CD8-positive, alpha-beta T cell (primary cell): ENCODE measurements at places on chromosomes 4 and X.

GRCh38 chr4:173909294-173909693 is 374.2 kb downstream of the FBXO8 start:
- DNase-seq: no peak

GRCh38 chr4:181897935-181898334 is 345.3 kb upstream of the TENM3 start:
- DNase-seq: no peak

DNA sequence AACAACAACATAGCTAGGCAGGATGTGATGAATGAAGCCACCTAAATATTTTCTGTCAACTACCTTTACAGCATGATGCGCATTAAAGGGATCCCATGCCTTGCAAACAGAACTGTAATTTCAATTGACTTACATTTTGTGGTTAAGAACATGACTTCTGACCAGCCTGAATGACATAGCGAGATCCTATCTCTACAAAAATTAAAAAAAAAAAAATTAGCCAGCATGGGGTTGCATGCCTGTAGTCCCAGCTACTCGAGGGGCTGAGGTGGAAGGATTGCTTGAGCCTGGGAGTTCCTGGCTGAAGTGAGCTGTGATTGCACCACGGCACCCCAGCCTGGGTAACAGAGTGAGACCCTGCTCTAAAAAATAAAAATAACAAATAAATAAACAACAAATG is 680.6 kb downstream of the IQCM start:
- DNase-seq: no peak

- DNase-seq: no peak
Measured at GRCh38 chrX:119455264-119455663, 13.0 kb upstream of the SLC25A5 start.

DNA sequence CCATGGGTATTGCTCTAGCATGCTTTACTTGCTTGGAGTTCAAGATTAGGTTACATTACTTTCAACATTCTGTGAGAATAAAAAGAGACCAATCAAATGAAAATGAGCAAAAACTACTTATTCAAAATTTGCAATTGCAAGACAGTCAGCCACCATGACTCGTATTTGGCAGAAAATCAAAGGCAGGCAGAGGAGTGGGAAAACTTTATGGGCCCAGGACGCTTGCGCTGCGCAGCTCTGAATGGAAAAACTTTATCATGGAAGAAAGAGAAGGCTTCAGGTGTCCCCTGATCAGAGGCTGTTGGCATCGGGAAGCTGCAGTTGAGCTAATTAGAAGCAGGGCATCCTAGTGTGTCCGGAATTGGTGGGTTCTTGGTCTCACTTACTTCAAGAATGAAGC is 250.6 kb downstream of the USP46 start:
- no peak for DNase-seq
